ENCODE measurements at places on chromosomes 7 and 10.

DNA sequence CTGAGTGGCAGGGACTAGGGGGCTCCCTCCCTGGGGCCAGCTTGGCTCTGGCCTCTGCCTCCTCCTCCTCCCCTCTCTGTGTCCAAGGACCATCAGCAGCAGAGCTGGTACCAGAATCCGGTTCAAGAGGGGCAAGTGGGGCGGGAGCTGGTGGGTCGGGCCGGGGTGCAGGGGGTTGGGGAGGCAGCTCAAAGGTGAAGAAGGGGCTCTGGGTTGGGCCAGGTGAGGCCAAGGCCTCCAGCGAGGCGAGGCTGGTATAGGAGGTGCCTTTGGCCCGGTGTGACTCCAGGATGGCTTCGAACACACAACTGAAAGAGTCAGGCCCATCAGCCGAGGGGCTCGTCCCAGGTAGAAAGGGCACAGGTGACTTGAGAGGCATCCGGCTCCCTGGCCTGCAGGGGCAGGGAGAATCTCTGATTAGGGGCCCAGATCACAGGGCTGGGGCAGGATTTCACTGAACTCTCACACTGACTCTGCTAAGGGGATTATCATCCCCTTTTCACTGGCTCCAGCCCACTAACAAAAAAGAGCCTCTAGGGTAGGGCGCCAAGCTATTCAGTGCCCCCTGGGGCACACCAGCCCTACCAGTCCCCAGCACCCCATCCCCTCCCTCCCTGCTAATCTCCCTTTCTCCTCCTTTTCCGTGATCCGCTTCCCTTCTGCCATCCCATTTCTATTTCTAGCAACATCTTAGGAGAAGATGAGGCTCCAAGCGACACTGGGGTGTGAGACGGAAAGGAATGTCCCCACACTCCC lies 4.6 kb downstream of the PSD start:
- no peak for DNase-seq

DNA sequence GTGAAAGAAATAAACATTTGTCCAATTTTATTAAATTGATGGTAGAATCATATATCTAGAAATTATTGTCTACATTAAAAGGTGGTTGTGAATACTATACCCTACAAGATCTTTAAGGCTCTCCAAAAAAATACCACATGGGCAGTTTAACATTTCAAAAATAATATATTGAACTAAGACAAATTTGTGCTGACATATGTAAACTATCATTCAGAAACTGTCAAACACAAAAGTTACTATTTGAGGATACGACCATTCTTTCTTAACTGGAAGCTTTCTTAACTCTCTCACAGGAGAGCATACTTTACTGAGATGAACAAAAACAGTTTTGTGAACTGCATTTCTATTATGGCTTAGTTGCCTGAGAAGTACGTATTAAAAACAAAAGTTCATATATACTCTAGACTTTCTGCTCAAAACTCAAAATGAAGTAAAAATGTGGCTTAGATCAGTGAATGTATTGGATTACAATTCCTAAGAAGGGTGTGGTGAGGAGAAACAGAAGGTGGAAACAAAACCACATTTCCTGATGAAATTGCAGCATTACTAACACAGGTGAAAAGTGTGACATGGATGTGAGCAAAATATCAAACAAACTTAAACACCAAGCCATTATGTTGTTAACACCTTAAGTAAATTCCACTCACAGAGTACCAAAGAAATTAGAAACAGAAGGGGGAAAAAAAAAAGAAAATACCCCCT lies 138.5 kb downstream of the SEMA3A start:
- DNase-seq: no peak

DNA sequence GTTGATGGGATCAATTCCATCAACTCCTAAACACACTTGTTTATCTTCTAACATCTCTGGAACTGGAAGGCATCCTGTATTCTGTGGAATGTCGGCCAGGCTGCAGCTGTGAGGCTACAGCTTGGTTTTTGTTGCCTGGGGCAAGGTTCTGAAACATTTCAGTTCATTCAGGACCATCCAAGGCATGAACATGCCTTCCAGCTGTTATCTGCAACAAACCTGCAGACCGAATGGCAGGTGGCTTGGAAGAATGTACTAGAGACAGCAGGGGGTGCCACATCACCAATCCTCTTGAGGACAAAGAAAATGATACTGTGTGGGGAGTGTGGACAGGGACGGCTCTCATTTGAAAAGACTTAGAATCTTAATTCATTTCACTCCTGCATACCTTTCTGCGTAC lies 12.4 kb downstream of the PAPOLB start:
- DNase-seq: no peak

DNA sequence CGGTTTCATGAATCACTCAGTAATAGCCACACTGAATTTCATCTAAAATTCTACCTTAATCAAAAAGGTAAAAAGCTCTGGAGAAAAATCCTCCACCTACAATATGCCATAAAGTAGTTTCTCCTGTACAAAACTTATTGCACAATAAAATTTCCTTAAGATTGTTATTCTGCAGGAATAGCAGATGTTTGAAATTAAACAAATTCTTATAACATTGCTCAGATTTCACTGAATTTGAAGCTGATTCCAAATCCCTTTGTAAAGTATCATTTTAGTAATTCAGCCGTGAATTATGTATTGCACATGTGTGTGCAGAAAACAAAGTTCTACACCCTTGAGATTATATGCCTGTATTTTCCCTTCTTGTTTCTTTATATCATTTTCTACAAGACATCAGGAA lies 123.8 kb downstream of the AMPH start:
- no peak for DNase-seq

DNA sequence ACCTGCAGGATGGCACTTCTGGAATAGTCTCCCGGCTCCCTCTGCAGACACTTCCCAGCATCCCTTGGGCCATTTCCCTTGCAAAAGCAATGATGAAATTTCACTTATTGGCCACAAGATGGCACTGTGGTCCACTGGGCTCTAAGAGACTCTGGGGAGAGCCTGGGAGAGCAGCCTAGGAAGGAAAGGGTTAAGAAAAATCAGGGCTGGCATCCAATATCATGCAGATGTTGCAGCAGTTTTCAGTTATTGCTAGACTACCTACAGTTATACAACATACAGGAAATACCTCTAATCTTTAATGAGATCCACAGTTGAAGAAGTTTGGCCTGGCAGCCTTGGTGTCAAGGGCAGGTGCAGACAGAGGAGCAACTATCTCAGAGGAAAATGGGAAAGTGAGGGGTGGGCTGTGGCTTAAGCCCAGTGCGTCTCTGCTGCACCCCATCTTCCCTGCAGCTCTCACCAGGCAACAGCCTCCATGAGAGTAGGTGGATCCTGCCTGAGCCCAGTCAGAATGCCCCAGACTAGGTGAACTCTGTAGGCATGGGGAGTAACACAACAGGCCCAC lies 100.2 kb upstream of the PRSS58 start:
- peak; percentile 27 for DNase-seq

DNA sequence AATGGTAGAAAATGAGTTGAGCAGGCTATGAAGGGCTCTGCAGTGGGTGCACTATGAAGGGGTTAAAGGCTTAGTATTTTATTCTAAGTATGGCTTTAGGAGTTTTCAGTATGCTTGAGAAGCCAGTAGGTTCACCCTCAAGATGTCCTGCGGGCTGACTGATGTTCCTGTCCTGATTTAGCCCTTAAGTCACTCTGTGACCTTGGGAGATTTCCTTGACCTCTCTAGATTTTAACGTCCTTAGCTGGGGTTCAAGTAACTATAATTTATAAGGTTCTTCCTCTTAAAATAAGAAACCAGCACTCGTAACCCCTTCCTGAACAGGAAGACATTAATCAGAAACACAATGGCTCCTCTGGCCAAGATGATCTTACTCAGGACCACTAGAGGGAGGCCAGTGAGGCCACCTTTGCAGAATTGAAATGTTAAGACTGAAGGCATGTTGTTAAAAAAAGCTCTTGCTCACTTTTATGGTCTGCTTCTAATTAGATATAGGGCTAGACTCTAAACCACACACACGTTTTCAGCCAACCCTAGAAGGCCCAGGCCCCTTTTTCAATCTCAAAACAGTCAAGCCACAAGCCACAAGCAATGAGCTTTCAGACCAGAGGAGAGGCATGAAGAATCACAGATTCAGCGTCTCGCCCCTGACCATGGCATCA lies 41.9 kb downstream of the CDK1 start:
- no peak for DNase-seq

DNA sequence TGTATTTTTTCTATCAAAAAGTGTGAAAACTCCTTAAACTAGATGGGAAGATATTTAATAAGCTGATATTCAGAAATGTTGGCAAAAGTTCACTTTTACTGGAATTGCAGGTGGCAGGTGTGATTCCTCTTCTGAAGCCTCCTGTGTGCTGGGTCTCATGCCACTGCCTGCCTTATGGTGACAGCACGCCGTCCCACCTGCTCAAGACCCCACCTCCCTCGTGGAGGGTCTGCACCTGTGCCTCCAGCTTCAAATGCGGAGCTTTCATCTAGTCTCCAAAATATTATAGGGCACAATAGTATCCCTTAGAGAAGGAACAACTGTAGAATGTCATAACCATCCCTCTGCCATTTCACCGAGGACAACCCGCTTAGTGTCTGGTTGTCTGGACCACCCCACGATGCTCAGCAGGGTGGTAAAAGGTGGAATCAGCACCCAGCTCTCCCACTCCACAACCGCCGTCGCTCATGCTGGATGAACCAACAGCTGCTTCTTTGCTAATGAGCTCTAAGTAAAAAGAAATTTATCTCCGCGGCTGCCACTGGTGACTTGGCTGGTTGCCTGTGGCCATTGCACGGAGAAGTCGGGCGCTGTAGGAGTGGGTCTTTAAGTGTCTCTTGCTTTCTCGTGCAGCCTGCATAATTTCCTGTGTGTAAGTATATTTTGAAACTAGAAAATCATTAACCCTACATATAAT lies 119.3 kb upstream of the TCERG1L start:
- DNase-seq: no peak

DNA sequence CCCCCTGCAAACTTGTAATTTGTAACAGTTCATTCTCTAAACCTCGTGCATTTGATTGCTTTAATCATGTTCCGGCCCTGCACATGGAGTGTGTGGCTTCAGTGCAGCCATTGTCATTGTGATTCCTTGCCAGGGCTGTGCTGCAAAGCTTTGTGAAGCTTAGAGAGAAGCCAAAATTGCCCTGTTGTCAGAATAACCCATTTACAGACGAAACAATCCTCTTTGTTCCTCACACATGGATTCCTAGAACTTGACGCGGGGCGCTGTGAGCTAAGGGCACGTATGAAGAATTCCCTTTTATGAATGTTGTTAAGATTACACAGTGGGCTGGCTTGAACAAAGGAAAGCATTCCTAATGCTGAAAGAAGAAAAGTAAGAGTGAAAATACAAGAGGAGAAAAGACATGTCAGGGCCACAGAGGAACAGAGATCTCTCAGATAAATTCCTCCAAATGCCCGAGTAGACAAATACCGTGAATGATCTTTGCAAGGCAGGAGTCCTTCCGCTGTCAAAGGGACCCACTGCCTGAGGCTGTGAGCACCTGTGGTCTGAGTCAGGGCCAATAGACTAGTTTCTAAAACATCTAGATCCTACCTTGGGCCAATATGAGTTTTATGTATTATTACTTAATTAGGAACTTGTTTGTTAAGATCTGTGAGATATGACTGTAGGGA lies 205.4 kb upstream of the C7orf33 start:
- DNase-seq: no peak

- DNase-seq: no peak
These were observed 64.0 kb downstream of the ZNF33B start for GRCh38 chr10:42574336-42574735.

GRCh38 chr7:120834726-120835125 lies 23.2 kb downstream of the TSPAN12 start:
- DNase-seq: no peak

GRCh38 chr7:151597541-151598444 lies 78.1 kb upstream of the RHEB start:
- no peak for DNase-seq

All from stimulated activated CD4-positive, alpha-beta T cell treated with anti-CD3 and anti-CD28 coated beads, Interleukin-2, amount 100 ng/mL, for 24 hours (primary cell).